ENCODE measurements at places on chromosomes 11 and 22. TPM values are rescaled to one million over a fixed set of nuclear protein-coding genes. Genes with fewer than 3 reads are reported as not detected.

- no peak overlapping the region for H3K27ac ChIP-seq
- H3K4me1 ChIP-seq = no peaks in the 10 kb centered on the region
- no peaks in the 10 kb centered on the region for H3K36me3 ChIP-seq
- H3K4me3 ChIP-seq = no peak overlapping the region
- no peaks in the 10 kb centered on the region for H3K27me3 ChIP-seq
- DNase-seq = no peak
Observed at GRCh38 chr11:131796541-131796940, 426.1 kb downstream of the NTM start.

GRCh38 chr22:39470451-39471291, 13.9 kb downstream of the MGAT3 start:
- peaks cover 36% of the 10 kb centered on the region for H3K4me1 ChIP-seq
- H3K27ac ChIP-seq = peak overlapping the region; percentile 74
- H3K36me3 ChIP-seq = no peaks in the 10 kb centered on the region

- H3K27ac ChIP-seq = no peak overlapping the region
- no peak for DNase-seq
- no peaks in the 10 kb centered on the region for H3K27me3 ChIP-seq
- H3K4me3 ChIP-seq = no peak overlapping the region
Observed at GRCh38 chr22:43583501-43583900, 171.7 kb downstream of the MPPED1 start.

DNA sequence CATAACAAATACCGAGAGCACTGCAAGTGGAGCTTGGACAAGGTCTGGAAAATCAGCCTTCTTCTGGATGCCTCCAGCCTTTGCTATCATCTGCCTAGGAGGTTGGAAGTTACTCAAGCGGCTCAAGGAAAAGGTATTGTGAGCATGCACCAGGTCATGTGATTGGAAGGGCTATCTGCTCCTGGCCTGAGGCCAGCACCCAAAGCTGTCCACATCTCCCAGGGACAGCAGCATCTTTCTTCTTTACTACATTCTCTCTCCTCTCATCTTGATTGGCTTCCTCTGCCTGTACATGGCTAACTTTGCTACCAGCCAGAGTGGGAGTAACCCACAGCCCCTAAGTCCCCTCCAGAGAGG, 44.2 kb upstream of the AMPD3 start:
- no peak overlapping the region for H3K4me3 ChIP-seq
- H3K27me3 ChIP-seq = no peaks in the 10 kb centered on the region
- no peak for DNase-seq
- H3K4me1 ChIP-seq = peaks cover 20% of the 10 kb centered on the region
- H3K27ac ChIP-seq = no peak overlapping the region
- H3K36me3 ChIP-seq = no peaks in the 10 kb centered on the region

DNA sequence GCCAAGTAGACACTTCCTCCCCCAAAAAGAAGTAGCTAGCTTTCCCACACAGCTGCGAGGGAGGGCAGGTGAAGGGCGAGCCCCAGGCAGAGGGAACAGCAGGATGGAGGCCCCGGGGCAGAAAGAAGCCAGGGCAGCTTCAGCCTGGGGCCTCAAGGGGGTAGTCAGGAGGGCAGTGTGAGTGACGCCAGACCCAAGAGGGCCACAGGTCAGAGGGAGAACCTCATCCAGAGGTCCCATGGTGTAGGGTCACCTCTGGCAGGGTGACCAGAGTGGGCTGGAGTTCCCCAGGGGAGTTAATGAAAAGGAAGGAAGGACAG, 9.2 kb downstream of the PRR5 start:
- no peak for DNase-seq
- peak overlapping the region; percentile 87 for H3K27ac ChIP-seq
- H3K4me3 ChIP-seq = no peak overlapping the region
- H3K4me1 ChIP-seq = peaks cover 34% of the 10 kb centered on the region

DNA sequence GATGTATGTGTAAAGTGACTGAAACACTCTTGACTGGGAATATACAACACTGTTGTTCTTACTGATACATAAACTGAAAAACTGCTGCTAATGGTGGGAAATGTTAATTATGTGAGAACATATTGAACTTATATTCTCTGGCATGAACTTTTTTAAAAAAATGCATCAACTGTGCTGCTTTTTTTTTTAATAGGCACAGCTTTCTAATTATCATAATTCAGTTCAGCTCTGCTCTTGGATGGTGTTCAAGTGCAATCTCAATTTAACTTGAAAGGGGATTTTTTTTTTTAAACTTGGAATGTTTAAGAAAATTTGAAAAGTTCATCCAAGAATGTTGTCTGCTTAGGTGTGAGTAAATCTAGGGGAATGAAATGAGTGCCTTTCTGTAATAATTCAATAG, 5.2 kb downstream of the TEAD1 start:
- no peaks in the 10 kb centered on the region for H3K4me1 ChIP-seq
- H3K27ac ChIP-seq = no peak overlapping the region
- no peak for DNase-seq

- DNase-seq = no peak
Observed at GRCh38 chr11:47723041-47723440, 7.9 kb upstream of the AGBL2 start.

DNA sequence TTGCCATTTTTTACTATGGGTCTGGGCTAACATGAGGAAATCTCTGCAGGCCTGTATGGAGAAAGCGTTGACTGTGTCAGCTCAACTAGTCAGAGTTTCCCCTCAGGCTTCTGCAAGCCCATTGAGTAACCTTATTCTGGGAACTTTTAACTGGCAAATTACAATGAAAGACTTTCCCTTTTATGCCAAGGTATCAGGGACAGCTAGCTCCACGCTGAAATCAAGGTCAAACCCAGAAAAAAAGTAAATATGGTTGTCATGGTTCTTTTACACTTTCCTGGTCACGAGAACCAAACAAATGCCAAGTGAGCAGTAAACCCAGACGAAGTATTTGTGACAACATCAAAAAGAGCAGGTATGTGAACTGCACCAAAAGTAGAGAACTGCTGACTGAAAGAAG, 13.8 kb downstream of the OSBP start:
- H3K4me1 ChIP-seq = no peaks in the 10 kb centered on the region
- H3K27ac ChIP-seq = no peak overlapping the region
- H3K27me3 ChIP-seq = no peaks in the 10 kb centered on the region
- H3K36me3 ChIP-seq = peaks cover 100% of the 10 kb centered on the region
- no peak for DNase-seq

- H3K36me3 ChIP-seq = no peaks in the 10 kb centered on the region
- no peak for DNase-seq
- H3K27ac ChIP-seq = no peak overlapping the region
- H3K4me1 ChIP-seq = no peaks in the 10 kb centered on the region
- no peak overlapping the region for H3K4me3 ChIP-seq
Observed at GRCh38 chr11:16052750-16053149, 303.6 kb downstream of the SOX6 start.

DNA sequence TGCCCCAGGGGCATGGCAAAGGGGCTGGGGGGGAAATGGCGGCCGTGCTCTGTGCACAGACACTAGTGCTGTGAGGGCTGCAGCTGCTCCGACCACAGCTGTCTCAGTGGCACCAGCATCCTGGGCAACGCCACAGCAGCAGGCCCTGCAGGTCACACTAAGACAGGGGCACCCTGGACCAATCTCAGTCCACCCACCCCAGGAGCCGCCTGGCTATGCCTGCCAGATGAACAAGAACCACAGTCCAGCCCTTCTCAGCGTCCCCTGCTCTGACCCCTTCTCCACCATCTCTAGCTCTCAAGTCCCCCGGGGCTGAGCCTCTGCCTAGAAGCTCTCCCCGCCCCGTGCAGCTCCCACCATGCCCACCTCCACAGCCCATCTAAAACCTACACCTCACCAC, 16.5 kb downstream of the TUBGCP6 start:
- no peak overlapping the region for H3K4me3 ChIP-seq
- H3K27me3 ChIP-seq = no peaks in the 10 kb centered on the region
- DNase-seq = no peak
- peaks cover 7% of the 10 kb centered on the region for H3K36me3 ChIP-seq

GRCh38 chr11:118156531-118157185, 4.0 kb upstream of the SCN4B start:
- no peak for DNase-seq
- H3K4me3 ChIP-seq = no peak overlapping the region
- peaks cover 59% of the 10 kb centered on the region for H3K27me3 ChIP-seq

- H3K4me3 ChIP-seq = no peak overlapping the region
- H3K27ac ChIP-seq = no peak overlapping the region
- DNase-seq = no peak
- no peaks in the 10 kb centered on the region for H3K27me3 ChIP-seq
- no peaks in the 10 kb centered on the region for H3K4me1 ChIP-seq
Observed at GRCh38 chr11:33844236-33844635, 47.6 kb downstream of the LMO2 start.

GRCh38 chr22:45690008-45690407, 18.4 kb downstream of the ATXN10 start:
- H3K27me3 ChIP-seq = no peaks in the 10 kb centered on the region
- H3K4me1 ChIP-seq = peaks cover 15% of the 10 kb centered on the region
- peaks cover 35% of the 10 kb centered on the region for H3K36me3 ChIP-seq
- H3K4me3 ChIP-seq = no peak overlapping the region
- H3K27ac ChIP-seq = no peak overlapping the region

GRCh38 chr11:86183694-86184093, 60.9 kb upstream of the EED start:
- H3K27ac ChIP-seq = no peak overlapping the region
- DNase-seq = no peak
- no peaks in the 10 kb centered on the region for H3K36me3 ChIP-seq
- no peak overlapping the region for H3K4me3 ChIP-seq
- no peaks in the 10 kb centered on the region for H3K27me3 ChIP-seq

- H3K4me1 ChIP-seq = peaks cover 30% of the 10 kb centered on the region
- H3K4me3 ChIP-seq = peak overlapping the region; percentile 76
- DNase-seq = no peak
- H3K27ac ChIP-seq = peak overlapping the region; percentile 98
Observed at GRCh38 chr11:2991452-2992233, 486 bp downstream of the NAP1L4 start.

DNA sequence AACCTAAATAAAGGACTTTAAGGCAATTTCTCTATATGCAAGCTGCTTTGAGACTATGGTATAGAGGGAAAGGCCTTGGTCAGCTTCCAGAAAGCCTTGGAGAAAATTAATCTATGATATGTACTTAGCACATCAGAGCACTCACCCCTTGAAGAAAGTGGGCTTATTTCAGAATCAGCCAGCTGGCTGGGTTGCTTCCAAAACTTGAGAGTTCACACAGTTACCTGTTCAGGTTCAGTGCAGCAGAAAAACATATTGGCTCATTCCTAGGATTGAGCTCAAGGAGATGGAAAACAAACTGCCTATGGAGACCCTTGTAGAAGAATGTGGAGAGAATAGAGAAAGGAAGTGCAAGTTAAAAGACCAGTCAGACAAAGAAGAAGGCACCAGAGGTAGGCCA, 22.7 kb downstream of the CCDC81 start:
- no peak overlapping the region for H3K27ac ChIP-seq
- no peaks in the 10 kb centered on the region for H3K27me3 ChIP-seq
- no peaks in the 10 kb centered on the region for H3K4me1 ChIP-seq
- no peak overlapping the region for H3K4me3 ChIP-seq
- DNase-seq = no peak

- H3K4me3 ChIP-seq = peak overlapping the region; percentile 86
- H3K36me3 ChIP-seq = peaks cover 15% of the 10 kb centered on the region
- no peak overlapping the region for H3K27ac ChIP-seq
- H3K4me1 ChIP-seq = peaks cover 26% of the 10 kb centered on the region
- no peaks in the 10 kb centered on the region for H3K27me3 ChIP-seq
- DNase-seq = no peak
Observed at GRCh38 chr11:60844045-60844869, 2.3 kb downstream of the CCDC86 start.

- H3K4me3 ChIP-seq = no peak overlapping the region
- H3K27ac ChIP-seq = no peak overlapping the region
- no peaks in the 10 kb centered on the region for H3K27me3 ChIP-seq
- no peaks in the 10 kb centered on the region for H3K4me1 ChIP-seq
Observed at GRCh38 chr11:14551380-14551779, 31.2 kb upstream of the PSMA1 start.

DNA sequence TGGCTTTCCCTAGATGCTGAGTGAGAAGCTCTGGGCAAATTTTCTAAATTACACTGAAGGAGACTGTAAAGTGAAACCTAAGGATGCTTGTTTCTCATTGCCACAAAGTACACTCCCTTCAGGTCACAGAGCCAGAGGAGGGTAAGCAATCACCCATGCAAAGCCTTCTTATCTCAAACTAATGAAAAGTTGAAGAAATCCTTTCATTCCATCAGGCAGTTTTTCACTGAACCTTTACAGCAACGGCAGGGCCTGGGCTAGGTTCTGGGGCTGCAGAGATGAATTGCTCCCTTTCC, 106.2 kb downstream of the RASSF10 start:
- H3K4me1 ChIP-seq = no peaks in the 10 kb centered on the region
- DNase-seq = no peak
- H3K36me3 ChIP-seq = no peaks in the 10 kb centered on the region
- no peak overlapping the region for H3K4me3 ChIP-seq
- H3K27ac ChIP-seq = no peak overlapping the region

RFPL3 gene
- total RNA-seq = not detected

C11orf65 gene
- total RNA-seq = 0.79 TPM

BAD gene
- total RNA-seq = 49.3 TPM

AAMDC gene
- 21.4 TPM for total RNA-seq

NLRP6 gene
- total RNA-seq = 5.0 TPM

FOSL1 gene
- total RNA-seq = 1.0 TPM

CFAP300 gene
- total RNA-seq = not detected

SNX15 gene
- total RNA-seq = 17.2 TPM

TRIM66 gene
- total RNA-seq = 9.3 TPM

ZNF70 gene
- 7.4 TPM for total RNA-seq

DERL3 gene
- 44.3 TPM for total RNA-seq

PANX2 gene
- total RNA-seq = 0.39 TPM

MRGPRE gene
- total RNA-seq = not detected
